ENCODE measurements at places on chromosomes 16 and 17. TPM values are rescaled to one million over a fixed set of nuclear protein-coding genes. Genes with fewer than 3 reads are reported as not detected.

DNA sequence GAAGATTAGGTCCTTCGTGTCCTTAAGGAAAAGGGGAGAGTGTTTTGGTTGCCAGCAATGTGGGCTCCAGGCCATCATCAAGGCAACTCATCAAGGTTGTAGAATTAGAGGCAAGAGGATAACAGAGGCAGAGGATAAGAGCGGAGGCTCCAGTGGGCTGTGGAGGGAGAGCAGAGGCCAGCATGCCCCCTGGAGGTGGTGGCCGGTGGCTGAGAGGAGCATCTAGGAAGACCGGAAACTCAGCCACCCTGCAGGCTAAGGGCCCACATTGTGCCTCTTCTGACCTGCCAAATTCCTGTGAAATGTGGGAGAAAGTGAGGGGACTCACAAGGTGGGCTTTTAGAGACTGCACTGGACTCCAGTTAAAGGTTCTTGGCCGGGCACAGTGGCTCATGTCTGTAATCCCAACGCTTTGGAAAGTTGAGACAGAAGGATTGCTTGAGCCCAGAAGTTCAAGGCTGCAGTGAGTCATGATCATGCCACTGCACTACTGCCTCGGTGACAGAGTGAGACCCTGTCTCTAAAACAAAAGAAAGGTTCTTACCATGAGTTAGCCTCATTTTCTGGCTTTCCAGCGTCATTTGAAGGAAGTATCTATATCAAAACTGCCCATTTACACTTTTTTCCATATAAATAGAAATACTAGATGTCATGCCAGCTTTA is 62.7 kb upstream of the ADORA2B start:
- H3K4me1 ChIP-seq, result peaks cover 21% of the 10 kb centered on the region
- H3K36me3 ChIP-seq, result no peaks in the 10 kb centered on the region
- no peak overlapping the region for H3K4me3 ChIP-seq
- no peaks in the 10 kb centered on the region for H3K27me3 ChIP-seq
- peak; percentile 81 for DNase-seq

DNA sequence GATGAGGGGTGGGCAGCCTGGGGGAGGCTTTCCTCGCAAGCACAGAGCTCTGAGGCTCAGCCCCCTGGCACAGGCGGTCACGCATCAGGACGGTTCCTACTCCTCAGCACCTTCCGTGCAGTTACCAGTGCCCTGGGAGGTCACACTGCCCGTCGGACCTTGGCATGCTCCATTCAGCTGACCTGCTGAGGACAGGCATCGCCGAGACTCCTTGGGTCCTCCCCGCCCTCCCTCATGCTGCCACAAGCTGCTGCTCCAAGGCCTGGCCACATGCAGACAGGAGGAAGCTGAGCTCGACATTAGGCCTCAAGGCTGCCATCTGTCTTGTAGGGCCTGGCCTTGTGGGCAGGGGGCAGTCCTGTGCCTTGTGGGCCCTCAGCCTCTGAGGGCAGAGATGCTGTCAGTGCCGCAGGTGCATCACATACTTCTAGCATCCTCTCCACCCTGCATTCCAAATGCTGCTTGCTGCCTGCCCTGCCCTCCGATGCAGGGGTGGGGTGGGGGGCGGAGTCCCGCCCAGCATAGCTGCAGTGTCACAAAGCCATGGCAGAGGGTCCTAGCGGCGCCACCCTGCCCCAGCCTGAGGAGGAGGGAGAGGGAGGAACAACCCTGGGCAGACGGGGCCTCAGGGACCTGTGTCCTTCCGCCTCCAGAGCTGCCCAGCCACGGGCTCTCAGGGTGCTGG is 9.3 kb downstream of the C16orf90 start:
- no peak for DNase-seq
- H3K27ac ChIP-seq, result no peak overlapping the region
- H3K4me3 ChIP-seq, result no peak overlapping the region
- H3K36me3 ChIP-seq, result no peaks in the 10 kb centered on the region

GRCh38 chr17:58088624-58089023 is 5.4 kb downstream of the DYNLL2 start:
- no peaks in the 10 kb centered on the region for H3K36me3 ChIP-seq
- peaks cover 47% of the 10 kb centered on the region for H3K4me1 ChIP-seq
- no peak overlapping the region for H3K27ac ChIP-seq
- H3K4me3 ChIP-seq, result no peak overlapping the region
- H3K27me3 ChIP-seq, result no peaks in the 10 kb centered on the region

DNA sequence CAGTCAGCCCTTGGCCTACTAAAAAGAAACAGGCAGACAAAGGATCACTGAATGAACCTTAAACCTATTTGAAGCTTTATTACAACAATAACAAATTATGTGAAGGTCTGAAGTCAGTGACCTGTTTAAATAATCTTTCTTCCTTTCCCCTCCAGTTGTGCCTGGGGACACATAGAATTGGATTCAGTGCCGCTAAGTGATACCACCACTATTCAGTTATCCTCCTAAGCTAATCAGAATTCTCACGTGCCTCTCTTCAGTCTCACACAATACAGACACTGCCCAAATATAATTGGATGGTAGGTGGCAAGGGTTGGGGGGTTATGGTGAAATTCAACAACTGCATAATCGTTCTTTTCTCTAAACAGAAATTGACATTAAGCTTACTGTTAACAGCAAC is 11.4 kb downstream of the TXNDC11 start:
- no peak overlapping the region for H3K27ac ChIP-seq
- no peak overlapping the region for H3K4me3 ChIP-seq
- no peaks in the 10 kb centered on the region for H3K36me3 ChIP-seq
- no peak for DNase-seq
- H3K4me1 ChIP-seq, result peaks cover 21% of the 10 kb centered on the region

GRCh38 chr17:8226536-8227237 is 16.3 kb upstream of the AURKB start:
- H3K36me3 ChIP-seq, result peaks cover 43% of the 10 kb centered on the region
- H3K4me3 ChIP-seq, result no peak overlapping the region
- peak overlapping the region; percentile 69 for H3K27ac ChIP-seq
- no peaks in the 10 kb centered on the region for H3K27me3 ChIP-seq
- peaks cover 13% of the 10 kb centered on the region for H3K4me1 ChIP-seq
- DNase-seq, result peak; percentile 88

DNA sequence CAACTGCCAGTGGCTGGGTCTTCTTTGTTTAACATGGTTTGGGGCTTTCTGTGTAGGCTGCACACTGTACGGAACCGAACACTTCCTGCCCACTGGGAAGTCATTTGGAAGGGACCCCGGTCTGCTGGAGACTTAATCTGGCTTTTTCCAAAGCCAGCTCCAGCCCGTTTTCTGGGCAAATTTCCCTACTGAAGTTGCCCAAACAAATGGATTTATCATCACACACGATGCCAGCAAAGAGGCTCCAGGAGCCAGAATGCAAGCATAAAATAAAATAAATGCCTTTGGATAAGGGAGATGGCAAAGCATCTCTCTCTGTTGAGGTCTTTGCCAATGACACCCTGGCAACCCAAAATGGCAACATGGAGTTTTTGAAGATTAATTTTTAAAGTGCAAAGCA is 259.9 kb upstream of the IRX3 start:
- H3K27ac ChIP-seq, result no peak overlapping the region
- no peak for DNase-seq
- no peak overlapping the region for H3K4me3 ChIP-seq
- H3K36me3 ChIP-seq, result no peaks in the 10 kb centered on the region
- H3K27me3 ChIP-seq, result peaks cover 13% of the 10 kb centered on the region

- peaks cover 64% of the 10 kb centered on the region for H3K36me3 ChIP-seq
- DNase-seq, result no peak
- no peak overlapping the region for H3K4me3 ChIP-seq
- H3K4me1 ChIP-seq, result no peaks in the 10 kb centered on the region
- no peak overlapping the region for H3K27ac ChIP-seq
Measured at GRCh38 chr17:51275381-51275780, 15.0 kb downstream of the UTP18 start.

GRCh38 chr16:11170201-11170600 is 85.8 kb downstream of the SOCS1 start:
- no peaks in the 10 kb centered on the region for H3K4me1 ChIP-seq
- H3K27ac ChIP-seq, result no peak overlapping the region
- no peak overlapping the region for H3K4me3 ChIP-seq
- H3K27me3 ChIP-seq, result no peaks in the 10 kb centered on the region

The LDHD gene
- total RNA-seq, result 46.0 TPM

The EEF2KMT gene
- total RNA-seq, result 8.9 TPM

Data from adrenal gland (tissue), 19 donors.